Fibroblast of skin of right biceps (primary cell): ENCODE measurements at places on chromosomes 6 and 20.

GRCh38 chr6:193773-194310, 98.4 kb upstream of the DUSP22 start:
- DNase-seq: no peak

DNA sequence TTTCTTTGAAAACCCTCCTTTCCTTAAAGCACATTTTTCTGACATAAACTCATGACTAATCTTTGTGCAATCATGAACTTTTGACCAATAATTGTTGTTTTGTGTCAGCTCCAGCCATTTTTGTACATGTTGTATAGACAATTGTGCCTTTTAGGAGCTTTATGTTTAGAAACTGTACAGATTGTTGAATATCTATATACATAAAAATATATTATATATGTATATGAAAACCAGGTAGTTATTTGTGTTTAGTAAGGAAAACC, 125.7 kb upstream of the EDN1 start:
- DNase-seq: no peak

DNA sequence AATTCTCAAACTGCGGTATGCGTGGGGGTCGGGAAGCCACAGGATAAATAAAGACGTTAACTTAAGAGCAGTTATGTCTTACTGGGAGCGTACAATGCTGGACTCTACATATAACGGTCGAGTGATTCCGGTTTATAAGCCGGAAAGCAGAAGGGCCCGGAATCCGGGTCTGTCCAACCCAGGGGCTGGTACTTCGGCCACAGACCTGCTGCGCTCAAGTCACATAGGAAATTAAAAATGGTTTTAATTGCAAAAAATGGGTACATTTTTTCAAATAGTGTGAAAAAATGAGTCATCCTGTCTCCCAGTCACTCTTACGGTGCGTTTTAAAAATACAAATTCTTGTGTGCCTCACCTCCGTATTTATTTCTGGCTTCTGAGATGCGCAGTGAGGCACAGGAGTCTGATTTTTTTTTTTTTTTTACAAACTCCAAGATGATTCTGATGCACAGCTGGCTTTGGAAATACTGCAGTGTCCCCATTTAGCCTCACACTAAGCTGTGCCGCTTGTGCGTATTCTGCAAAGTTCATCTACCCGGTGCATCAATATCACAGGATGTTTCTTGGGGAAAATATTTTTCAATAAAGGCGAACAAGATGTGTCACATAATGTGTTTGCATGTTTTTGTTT, 1.0 kb downstream of the PCIF1 start:
- peak; percentile 30 for DNase-seq

GRCh38 chr6:143026696-143027449, 33.8 kb upstream of the AIG1 start:
- peak; percentile 28 for DNase-seq

- DNase-seq: no peak
Observed at GRCh38 chr6:101747716-101748115, 354.2 kb downstream of the GRIK2 start.
